ENCODE measurements at places on chromosomes 12 and 14.

DNA sequence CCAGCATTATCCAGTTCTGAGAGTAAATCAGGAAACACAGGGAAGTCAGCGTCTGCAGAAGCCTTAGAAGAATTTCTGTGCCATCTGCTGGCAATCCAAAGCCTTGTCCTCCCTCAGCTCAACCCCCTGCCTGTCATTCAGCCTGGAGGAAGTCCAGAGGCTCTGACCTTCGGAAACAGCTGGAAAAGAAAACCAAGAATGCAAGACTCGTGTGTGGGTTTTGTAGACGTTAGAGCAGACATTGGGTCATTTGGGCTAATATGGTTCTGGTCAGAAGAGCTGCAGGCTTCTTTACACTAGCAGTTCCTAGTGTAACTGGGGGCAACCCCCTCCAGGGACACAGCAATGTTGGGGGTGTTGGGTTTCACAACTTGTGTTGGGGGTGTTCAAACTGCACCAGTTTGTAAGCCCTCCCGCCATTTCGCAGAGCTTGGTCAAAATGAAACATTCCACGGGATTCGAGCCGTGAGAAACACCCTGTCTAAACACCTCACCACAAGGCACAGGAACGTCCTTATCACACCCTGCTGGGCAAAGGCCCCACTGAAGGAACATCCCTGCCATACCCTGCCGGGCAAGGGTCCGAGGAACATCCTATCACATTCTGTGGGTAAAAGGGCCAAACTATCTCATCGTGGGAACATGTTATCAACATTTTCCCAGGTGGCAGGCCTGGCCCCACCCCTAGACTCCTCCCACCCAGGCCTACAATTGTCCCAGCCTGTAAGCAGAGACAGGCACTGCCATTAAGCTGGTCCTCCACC is 21.0 kb upstream of the SERPINA4 start:
- no peak for DNase-seq

- DNase-seq, result no peak
These were observed 124.4 kb downstream of the RIMBP2 start for GRCh38 chr12:130591736-130592135.

- no peak for DNase-seq
These were observed 27.5 kb downstream of the MDM1 start for GRCh38 chr12:68304626-68305025.

- no peak for DNase-seq
These were observed 165.7 kb downstream of the SRGAP1 start for GRCh38 chr12:64010069-64010686.

DNA sequence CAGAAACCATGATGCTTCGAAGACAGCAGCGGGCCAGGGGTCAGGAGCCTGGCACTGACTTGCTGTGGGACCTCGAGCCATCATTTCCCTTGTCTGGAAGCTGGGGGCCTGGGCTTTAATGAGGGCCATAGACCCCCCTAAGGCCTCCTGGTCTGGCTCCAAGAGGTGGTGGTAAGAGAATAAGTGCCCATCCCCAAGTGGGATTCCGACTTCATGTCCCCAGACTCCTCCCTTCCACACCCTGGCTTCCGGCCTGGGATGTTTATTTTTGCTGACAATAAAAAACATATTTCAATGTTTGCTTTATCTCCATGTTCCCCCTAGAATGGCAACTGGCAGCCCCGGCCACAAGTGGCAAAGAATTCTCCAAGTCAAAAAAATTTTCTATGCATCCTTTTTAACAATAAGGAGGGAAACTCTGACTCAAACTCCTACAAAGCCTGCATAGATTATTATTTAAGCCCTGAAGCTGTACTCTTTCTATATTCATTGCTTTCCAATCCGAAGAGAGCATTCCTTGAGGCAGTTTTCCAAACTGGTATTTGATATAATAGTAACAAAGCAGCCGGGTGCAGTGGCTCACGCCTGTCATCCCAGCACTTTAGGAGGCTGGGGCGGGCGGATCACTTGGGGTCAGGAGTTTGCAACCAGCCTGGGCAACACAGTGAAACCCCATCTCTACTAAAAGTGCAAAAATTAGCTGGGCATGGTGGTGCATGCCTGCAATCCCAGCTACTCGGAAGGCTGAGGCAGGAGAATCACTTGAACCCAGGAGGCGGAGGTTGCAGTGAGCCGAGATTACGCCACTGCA is 84.0 kb downstream of the ITPK1 start:
- DNase-seq, result no peak

GRCh38 chr12:120264904-120265472 is 542 bp downstream of the PXN start:
- no peak for DNase-seq

DNA sequence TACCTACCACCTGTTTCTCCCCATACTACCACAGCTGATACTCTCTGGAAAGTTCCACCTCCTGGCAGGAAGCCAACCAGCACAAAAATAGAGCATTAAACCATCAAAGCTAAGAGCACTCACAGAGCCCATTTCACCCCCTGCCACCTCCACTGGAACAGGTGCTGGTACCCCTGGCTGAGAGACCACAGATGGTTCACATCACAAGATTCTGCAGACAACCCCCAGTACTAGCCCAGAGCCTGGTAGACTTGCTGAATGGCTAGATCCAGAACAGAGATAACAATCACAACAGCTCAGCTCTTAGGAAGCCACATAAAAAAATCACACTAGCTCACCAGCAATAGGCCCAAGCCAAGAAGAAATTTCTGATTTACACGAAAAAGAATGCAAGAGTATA is 855.2 kb downstream of the FSCB start:
- no peak for DNase-seq

DNA sequence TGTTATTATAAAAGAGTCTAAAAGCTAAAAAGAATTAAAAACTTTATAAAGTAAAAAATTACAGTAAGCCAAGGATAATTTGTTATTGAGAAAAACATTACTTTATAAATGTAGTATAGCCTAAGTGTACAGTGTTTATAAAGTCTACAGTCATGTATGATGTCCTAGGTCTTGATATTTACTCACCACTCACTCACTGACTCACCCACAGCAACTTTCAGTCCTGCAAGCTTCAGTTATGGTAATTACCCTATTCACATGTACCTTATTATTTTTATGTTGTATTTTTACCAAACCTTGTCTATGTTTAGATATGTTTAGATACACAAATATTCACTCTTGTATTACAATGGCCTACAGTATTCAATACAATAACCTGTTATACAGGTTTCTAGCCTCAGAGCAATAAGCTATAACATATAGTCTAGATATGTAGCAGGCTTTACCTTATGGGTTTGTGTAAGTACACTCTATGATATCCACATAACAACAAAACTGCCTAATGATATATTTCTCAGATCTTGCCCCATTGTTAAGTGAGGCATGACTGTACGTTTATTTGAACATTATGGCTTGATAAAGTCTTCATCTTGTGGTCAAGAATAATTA is 113.7 kb upstream of the KITLG start:
- DNase-seq, result no peak

GRCh38 chr12:30719060-30719459 is 23.4 kb upstream of the IPO8 start:
- no peak for DNase-seq

GRCh38 chr12:51759175-51759574 is 89.3 kb downstream of the FIGNL2 start:
- no peak for DNase-seq

All from NCI-H146 (cell line).